Stimulated activated CD8-positive, alpha-beta memory T cell treated with anti-CD3 and anti-CD28 coated beads, Interleukin-2, amount 100 ng/mL, for 1 hour (primary cell): ENCODE measurements at places on chromosomes 7 and 10.
A peak's percentile ranks its signal among the peaks of the same experiment; 100 is the strongest.

GRCh38 chr7:25726781-25727311, 425.2 kb upstream of the NFE2L3 start:
- no peak for DNase-seq

- DNase-seq: no peak
Observed at GRCh38 chr10:132712743-132713142, 73.2 kb downstream of the NKX6-2 start.

DNA sequence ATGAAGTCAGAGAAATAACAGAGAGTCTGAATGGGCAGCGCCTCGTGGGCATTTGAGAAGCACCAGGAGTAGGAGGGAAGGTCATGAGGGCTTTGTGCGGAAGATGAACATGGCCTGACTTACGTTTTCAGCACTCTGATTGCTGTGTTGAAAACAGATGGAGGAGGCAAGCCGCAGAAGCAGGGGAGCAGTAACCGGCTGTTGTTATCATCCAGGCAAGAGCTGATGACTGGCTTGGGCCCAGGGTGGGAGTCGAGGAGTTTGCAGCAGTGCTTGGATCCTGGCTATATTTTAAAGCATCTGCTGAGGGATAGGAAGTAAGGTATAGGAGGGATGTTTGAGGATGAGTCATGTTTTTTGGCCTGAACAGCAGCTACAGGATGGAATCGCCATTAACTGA, 12.7 kb upstream of the PDLIM1 start:
- DNase-seq: no peak

- DNase-seq: no peak
Observed at GRCh38 chr10:27783660-27784059, 38.0 kb upstream of the MKX start.

DNA sequence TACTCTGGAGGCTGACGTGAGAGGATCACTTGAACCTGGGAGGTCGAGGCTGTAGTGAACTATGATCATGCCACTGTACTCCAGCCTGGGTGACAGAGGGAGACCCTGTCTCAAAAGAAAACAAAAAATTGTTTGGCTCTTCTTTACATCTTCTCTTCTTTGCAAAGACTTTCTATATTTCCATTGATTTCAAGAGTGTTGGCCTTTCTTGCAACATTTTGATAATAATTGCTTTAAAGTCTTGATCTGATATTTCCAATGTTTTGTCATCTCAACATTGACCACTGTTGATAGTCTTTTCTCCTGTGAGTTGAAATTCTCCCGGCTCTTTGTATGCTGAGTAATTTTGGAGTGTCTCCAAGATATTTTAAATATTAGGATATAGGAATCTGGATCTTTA, 17.8 kb upstream of the CLDN4 start:
- no peak for DNase-seq

DNA sequence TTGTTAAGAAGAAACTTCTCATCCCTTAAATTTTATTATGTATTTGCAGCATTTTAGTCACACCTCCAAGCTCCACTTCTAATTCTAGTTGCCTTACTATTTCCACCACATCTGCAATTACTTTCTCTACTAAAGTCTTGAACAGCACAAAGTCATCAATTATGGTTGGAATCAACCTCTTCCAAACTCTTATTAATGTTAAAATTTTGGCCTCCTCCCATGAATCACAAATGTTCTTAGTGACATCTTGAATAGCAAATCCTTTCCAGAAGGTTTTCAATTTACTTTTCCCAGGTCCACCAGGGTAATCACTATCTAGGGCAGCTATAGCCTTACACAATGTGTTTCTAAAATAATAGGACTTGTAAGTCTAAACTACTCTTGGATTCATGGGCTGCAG, 126.3 kb upstream of the POM121L12 start:
- no peak for DNase-seq

GRCh38 chr7:101859411-101860106, 42.1 kb downstream of the CUX1 start:
- DNase-seq: no peak

GRCh38 chr10:33571616-33572015, 237.1 kb upstream of the NRP1 start:
- DNase-seq: no peak

DNA sequence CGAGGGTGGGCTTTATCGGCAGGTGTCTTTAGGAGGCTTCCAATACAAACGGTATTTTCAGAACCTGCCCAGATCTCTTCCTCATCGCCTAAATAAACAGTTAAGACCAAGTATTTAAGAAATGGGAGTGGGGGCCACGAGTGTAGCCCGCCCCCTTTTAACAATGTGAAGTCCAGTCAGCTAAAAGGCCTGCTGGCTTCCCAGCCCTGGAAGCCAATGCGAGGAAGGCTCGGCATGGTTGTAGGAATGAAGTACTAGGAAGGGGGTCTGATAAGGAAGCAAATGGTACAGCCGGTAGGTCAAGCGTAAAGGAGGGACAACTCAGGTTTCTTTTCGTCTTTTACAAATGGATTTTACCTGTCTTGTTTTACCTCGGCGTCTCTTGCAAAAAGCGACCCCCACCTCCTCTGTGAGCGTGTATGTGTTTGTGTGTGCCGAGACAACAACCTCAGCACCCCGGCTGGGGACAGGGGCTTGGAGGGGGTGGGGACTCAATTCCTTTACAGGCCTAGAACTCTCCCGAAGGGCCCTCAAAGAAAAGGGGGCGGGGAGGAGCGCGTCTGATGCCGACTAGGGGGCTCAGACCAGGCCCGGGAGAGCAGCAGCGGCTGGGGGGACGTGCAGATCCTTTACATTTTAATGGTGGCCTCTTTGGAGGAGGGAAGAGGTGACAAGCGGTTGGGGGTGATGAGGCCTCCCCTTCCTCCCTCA, 147.6 kb downstream of the GPR85 start:
- DNase-seq: no peak

GRCh38 chr7:124257638-124258308, 224.9 kb upstream of the TMEM229A start:
- DNase-seq: no peak

DNA sequence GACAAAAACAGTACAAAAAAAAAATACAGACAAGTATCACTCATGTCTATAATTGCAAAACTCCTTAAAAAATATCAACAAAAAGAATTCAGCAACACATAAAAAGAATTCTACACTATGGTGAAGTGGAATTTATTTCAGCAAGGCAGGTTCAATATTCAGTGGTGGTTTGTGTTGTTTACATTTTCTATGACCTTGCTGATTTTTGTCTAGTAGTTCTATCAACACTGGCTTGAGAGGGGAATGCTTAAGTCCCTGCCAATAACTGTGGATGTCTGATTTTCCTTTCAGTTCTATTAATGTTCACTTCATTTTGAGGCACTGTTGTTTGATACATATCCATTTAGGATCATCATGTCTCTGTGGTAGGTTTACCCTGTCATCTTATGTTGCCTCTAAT, 58.5 kb downstream of the CADPS2 start:
- DNase-seq: no peak

DNA sequence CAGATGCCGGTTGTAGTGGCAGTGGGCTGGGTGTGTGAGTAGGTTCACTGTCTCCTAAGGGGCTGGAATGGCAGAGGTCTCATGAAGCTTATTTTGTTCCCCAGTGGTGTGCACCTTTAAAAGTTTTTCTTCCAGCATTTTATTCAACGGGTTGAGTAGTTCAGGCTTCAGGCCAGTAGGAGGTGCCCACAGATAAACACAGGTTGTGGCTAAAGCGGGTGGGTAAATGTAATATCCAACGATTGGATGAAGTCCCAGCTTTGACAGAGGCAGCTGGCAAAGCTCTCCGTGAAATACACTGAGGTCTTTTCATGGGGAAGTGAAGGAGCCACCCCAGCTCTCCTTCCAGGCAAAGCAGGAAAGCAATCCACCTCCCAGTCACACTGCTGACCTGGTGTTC, 339.8 kb upstream of the LRRTM3 start:
- DNase-seq: no peak

- DNase-seq: no peak
Observed at GRCh38 chr7:112965506-112965905, 121.1 kb downstream of the GPR85 start.

DNA sequence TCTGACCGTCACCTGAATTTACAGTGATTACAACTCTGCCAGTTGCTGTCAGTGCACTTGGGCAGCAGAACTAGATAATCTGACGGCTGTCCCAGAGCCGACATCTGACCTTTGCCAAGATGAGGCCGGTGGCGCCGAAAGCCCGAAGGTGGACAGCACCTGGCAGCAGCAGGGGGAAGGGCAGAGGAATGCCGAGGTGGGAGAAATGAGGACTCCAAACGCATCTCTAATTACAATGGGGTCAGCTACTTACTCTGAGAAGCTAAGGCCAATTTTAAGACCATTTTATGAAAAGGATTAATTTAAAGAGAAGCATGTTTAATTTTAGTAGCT, 33.8 kb downstream of the TRIM8 start:
- DNase-seq: no peak

GRCh38 chr10:104274762-104275721, 6.1 kb downstream of the GSTO2 start:
- DNase-seq: no peak

- DNase-seq: no peak
Observed at GRCh38 chr7:33634606-33635005, 270.7 kb upstream of the BMPER start.

DNA sequence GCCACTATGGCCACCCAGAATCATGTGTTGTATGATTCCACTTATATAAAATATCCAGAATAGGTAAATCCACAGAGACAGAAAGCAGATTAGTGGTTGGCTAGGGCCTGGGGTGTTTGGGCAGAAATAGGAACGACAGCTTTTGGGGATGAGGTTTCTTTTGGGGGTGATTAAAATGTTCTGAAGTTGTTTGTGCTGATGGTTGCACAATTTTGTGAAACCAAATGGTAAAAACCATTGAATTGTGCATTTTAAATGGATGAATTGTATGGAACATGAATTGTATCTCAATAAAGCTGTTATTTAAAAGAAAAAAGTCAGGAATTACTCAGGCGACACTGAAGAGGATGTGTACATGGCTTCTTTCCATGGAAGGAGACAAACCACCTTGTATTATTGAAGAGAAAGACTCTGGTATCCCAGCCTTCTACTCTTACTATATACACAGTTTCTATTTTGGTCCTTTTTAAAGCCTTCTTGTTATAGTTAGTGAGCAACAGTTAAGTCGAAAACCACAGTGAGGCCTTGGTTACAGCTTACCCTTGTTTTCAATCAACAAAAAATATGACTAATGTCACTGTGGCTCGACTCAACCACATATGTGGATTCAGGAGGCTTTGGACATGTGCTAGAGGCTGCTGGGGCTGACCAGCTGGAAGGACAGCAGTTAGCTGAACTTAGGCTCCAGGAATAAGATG, 57.1 kb upstream of the KMT2E start:
- no peak for DNase-seq

- DNase-seq: peak; percentile 61
Observed at GRCh38 chr7:158818325-158819213, 10.7 kb downstream of the ESYT2 start.

DNA sequence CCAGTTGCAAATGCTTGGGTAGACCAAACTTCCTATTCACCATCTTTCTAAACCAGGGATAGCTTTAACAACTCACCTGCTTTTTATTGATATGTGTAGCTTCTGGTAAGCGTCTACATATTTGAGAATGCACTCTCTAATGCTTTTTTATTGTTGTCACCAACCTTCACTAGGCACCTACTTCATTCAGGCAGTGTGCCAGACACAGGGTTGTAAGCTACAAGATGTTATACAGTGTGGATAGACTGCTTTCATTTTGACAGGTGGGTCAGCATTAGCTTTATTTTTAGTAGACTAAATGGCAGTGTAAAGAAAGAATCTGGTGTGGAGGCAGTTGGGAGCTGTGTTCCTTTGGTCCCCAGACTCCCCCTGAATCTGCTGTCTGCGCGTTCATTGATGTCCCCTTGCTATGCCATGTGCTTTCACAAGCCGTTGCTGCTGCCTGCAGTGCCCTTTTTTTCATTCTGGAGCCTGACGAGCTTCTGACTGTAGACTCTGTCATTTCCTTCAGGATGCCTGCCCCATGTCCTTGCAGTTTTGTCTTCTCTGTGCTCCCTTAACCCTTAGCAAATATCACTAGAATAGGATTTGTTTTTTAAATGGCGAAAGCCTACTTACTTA, 32.1 kb downstream of the NRF1 start:
- DNase-seq: no peak

GRCh38 chr10:43318456-43318855, 51.6 kb upstream of the RASGEF1A start:
- no peak for DNase-seq

- DNase-seq: no peak
Observed at GRCh38 chr10:130395248-130395936, 259.2 kb downstream of the GLRX3 start.

DNA sequence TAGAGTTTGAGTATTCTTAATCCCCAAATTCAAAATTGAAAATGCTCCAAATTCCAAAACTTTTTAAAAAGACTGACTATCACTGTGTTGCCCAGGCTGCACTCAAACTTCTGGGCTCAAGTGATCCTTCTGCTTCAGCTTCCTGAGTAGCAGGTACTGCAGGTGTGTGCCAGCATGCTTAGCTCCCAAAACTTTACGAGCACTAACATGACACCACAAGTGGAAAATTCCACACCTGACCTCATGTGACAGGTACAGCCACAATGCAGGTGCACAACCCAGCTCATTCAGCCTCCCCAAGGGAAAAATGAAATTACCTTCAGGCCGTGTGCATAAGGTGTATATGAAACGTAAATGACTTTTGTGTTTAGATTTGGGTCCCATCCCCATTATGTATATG, 16.5 kb downstream of the CDC123 start:
- DNase-seq: no peak

DNA sequence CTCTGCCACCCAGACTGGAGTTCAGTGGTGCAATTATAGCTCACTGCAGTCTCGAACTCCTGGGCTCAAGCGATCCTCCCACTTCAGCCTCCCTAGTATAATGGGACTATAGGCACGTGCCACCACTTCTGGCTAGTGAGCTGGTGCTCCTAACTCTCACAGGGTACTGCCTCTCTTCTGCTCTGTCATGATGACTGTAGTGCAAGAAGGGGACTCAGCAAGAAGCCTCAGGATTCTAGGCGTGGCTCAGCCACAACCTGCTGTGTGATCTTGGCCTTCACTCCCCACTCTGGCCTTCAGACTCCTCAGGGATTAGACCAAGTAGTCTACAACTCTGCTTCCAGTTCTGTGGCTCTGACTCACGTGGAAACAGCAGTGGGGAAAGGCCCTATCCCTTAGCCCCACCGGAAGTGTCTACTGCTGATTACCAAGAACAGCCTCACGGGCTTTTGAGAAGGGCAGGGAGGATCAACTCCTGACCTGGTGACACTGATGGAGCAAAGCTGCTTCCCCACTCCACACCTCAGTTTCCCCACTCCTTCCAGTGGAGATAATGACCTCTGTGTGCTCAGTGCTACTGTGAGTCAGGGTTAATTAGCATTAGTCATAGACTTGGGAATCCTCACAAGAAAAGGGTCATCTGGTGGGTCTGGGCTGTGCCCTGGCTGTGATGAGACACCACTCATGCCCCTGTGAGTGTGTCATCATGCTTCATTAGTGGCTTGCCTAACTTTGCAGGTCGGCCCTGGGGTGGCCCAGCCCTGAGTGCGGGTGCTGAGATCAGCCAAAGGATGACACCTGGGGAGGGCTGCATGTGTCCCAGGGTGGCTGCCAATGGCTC, 41.1 kb downstream of the ZC3HC1 start:
- no peak for DNase-seq
